ENCODE measurements at places on chromosomes 3 and 15.

DNA sequence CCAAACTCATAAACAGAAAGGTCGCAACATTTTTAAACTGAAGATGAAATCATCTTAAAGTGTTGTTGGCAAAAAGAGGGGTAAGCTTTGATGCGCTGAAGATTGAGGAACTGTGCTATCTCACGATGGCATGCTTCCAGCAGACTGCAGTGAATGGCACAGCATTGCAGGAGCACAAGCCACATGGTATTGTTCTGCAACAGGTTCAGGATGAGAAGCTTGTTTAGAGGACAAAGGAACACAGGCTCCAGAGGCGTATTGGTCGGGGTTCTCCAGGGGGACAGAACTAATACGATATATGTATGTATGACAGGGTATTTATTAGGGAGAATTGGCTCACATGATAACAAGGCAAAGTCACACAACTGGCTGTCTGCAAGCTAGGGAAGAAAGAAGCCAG, 13.8 kb upstream of the PLD1 start:
- no peak for DNase-seq

DNA sequence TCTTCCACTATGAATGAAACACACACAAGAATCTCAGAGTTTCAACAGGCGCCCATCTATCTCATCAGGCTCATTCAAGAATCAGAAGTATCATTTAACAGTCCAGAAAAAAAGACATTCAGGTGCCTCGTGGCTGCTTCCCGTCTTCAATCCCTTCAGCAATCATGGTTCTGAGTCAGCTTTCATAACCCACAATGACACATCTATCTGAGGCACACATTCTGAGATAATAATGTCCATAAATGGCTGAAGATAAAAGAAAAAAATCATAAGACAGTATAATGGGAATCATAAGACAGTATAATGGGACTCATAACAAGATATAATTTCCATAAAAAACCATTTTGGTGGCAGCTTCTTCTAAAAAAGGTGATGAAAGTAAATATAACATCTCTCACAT, 52.4 kb downstream of the TNIK start:
- DNase-seq = no peak

DNA sequence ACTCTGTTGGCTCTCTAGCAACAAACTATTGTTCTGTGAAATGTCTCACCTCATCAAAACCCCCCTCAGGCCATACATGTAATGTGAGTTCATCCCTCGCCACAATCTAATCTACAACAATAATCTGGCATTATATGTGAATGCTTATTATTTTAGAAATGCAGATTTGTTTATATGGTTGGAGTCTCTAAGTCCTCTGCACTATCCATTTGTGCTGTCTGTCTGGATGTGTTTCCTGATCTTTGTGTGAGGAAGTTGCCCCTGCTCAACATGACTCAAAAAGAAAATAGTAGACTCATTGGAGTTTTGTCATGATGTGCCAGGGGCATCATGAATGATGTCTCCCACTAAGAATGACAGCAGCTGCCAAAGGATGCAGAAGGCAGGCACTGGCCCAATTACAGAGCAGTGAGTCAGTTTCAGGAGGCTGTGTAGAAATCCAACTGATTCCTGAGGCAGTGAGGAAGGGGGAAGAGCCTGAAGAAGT, 161.6 kb upstream of the PDZRN3 start:
- no peak for DNase-seq

GRCh38 chr3:173567997-173568396, 170.5 kb downstream of the NLGN1 start:
- DNase-seq = no peak

DNA sequence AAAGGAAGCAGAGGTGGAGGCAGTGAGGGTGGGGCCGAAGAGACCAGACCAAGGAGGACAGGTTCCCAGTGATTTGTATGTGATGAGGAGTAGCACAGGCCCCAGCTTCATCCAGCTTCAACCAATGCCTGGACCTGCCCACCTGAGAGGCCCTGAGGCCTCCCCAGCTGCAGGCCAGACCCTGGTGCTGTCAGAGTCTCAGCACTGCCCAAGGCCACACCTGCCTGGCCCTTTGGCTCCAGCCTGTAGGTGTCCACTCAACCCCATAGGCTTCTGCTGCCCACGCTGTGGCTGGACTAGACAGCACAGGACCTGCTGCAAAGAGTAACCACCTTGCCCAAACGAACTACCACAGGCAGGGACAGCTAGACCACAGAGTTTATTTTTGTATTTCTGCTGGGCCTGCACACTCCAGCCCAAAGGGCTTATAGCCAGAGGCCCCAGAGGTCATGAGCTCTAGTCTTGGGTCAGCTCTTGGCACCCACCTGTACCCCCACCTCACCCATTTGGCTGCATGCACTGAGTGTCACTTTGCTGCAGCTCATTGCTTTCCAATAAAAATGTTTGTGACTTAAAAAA, 81.9 kb upstream of the CDV3 start:
- no peak for DNase-seq

GRCh38 chr15:40879609-40880008, 5.6 kb upstream of the RHOV start:
- DNase-seq = no peak

- DNase-seq = no peak
These were observed 187.1 kb upstream of the LPP start for GRCh38 chr3:187966636-187967406.

DNA sequence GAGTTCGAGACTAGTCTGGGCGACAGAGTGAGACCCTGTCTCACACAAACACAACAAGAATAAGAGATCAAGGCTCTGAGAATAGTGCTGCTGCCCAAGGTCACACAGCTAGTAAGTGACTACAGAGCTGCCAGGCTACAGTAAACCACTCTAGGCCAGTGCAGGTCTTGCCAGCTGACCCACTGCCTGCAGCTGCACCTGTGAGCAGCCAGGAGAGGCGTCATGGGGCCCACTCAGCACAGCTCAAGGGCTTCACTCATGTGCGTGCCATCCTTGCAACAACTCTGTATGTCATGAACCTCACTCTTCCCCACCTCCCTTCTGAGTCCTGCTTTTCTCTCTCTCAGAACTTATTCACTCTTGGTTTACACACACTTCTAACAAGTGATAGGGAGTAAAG, 176.7 kb downstream of the SMAD6 start:
- no peak for DNase-seq

GRCh38 chr15:64249883-64250575, 87.2 kb upstream of the PPIB start:
- DNase-seq = no peak

DNA sequence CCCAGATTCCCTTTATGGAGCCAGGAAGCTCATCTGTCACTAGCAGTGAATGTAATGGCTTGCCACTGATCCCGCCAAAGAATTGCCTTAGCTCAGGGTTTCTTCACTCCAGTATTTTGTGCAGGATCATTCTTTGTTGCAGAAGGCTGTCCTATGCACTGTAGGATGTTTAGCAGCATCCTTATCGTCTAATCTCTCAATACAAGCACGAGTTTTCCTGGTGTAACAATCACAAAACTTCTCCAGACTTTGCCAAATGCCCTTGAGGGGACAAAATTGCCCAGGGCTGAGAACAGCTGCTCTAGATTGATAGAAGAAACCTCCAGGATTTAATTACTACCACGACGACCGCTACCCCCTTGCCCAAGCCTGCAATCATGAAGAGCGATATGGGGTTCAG, 6.8 kb upstream of the SHQ1 start:
- DNase-seq = no peak

DNA sequence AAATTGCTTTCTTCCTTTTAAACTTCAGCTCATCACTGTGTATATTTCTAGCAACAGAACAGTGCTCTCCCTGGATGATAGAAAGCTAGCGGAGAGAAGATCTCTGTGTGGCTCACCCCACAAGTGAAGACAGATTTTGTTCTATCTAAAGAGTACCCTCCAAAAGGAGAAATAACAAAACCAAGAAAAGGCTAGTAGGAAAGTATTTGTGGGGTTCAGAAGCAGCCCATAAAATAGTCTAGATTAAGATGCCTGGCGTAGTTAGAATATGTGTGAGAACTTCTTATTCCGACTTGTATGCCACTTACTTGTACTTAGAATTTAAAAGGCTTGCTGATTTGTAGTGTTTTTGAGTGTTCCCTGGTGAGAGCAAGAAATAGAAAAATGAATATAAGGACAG, 214.9 kb upstream of the IL12A start:
- DNase-seq = no peak

GRCh38 chr3:115347737-115348136, 200.6 kb upstream of the ZBTB20 start:
- no peak for DNase-seq

DNA sequence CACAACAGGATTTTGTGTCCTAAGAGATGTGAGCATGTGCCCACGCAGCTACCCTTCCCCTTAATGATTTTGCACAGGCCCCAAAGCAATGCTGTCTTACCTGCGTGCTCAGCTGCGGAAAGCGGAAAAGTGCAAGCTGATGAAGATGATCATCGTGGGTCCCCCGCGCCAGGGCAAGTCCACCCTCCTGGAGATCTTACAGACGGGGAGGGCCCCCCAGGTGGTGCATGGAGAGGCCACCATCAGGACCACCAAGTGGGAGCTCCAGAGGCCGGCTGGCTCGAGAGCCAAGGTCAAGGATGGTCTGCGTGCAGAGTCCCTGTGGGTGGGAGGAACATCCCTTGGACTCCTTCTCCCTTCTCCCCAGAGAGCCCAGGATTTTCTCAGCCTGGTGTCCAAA, 103.1 kb downstream of the LRRK1 start:
- DNase-seq = no peak

GRCh38 chr3:196643201-196643749, 3.8 kb downstream of the NRROS start:
- peak; percentile 70 for DNase-seq

GRCh38 chr3:177932346-177932745, 603.9 kb upstream of the KCNMB2 start:
- DNase-seq = no peak

DNA sequence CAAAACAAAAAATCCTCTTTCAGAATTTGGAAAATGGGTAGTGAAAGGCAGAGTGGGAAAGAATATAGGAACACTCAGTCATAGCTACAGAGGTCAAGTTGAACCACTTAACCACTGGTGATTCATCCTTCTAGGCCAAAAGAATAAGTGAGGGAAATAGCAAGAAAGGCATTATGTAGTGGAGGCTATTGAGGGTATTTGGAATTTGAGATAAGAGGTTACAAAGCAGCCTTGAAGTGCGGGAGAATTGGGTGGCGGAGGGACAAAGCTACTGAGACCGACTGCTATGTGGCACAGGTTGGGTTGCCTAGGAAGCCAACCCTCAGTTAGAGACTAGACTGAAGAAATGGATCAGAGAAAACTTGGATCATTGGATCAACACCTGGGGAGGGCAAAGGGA, 109.5 kb downstream of the SYNPR start:
- DNase-seq = no peak

GRCh38 chr3:186680869-186681268, 15.1 kb downstream of the HRG start:
- DNase-seq = no peak

GRCh38 chr3:32436816-32437189, 45.1 kb downstream of the CMTM7 start:
- no peak for DNase-seq

GRCh38 chr15:45314960-45315359, 62.9 kb downstream of the SLC28A2 start:
- no peak for DNase-seq

GRCh38 chr3:13199899-13200451, 126.7 kb upstream of the IQSEC1 start:
- DNase-seq = no peak

DNA sequence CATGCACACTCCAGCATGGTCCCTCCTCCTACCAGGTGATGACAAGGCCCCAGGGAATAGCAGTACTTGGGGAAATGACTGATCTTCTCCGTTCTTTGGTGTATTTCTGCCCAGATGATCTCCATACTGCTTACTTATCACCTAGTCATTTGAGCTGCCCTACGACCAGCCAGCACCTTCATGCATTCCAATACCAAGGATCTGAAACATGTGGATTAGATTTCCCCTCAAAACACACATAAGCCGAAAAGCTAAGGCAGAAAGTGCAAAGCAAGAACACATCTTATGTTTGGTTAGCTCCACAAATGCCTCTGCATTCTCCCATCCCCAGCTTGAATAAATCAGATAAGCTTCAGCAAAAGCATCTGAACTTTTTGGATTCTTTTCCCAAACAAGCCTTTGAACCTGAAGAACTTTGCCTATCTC, 64.8 kb upstream of the BCL6 start:
- no peak for DNase-seq

- no peak for DNase-seq
These were observed 89.8 kb downstream of the LRRC3B start for GRCh38 chr3:26712211-26713026.

DNA sequence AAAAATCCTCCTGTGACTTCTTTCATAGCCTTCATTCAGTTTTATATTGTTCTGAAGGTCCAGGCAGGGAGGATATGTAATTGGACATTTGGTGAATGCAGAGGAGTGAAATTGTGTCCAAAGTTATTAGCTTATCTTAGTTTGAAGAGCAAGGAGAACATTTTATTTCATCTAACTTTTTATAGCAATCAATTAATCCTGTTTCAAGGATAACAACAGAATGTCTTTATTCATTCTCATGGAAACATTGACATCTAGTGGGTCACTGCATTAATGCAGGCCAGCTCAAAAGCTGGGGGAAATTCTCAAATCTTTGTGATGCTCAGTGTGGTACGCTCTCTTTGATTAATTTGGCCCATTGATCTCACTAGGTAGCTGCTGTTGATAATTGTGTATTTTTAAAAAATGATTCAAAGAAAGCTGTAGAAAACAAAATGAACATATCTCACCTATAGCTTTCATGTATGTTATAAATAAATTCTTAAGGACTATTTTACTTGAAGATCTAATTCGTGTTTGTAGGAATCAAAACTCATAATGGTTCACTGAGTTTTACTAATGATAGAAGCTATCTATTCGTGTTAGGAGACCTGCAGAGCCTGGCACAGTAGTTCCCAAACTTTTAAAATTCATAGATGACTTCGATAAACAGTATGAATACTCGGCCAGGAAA, 150.8 kb upstream of the KCNMB2 start:
- DNase-seq = peak; percentile 4

- DNase-seq = peak; percentile 58
These were observed 16.5 kb upstream of the LAMP3 start for GRCh38 chr3:183178833-183179549.

GRCh38 chr3:184568560-184568923, 7.0 kb downstream of the EPHB3 start:
- DNase-seq = no peak

GRCh38 chr15:95511671-95512070, 818.8 kb upstream of the NR2F2 start:
- no peak for DNase-seq

DNA sequence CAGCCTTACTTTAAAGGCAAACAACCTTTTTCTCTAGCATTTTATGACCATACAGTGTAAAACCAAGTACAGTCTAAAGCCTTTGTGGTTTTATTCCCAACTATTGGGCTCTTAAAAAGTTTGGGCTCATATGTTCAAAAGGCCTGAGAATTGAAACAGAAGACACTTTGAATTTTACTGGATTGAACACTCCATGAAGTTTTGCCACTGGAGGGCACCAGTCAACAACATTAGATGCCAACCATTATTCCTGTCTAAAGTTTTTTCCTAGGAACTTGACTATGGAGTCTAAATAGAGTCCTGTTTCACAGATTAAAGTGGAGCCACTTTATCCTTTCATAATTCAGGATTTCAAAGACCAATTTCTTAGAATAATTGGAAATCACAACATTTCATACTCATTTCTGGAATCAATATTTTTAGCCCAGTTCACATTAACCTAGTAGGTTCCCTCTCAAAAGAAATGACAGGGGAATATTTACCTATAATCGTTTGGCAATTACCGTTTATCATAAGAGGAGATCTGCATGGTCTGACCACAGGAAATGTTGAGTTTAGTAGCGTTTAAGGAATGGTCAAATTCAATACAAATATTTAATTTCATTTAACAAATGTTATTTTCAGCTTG, 244.1 kb upstream of the PDZRN3 start:
- DNase-seq = no peak

All from GM12892 (cell line).